CD4-positive, alpha-beta T cell treated with Interleukin-15 for 4 hours (primary cell): ENCODE measurements at places on chromosomes 2 and 18.

- DNase-seq = peak; percentile 44
These were observed 14.6 kb downstream of the ZEB2 start for GRCh38 chr2:144505245-144505831.

DNA sequence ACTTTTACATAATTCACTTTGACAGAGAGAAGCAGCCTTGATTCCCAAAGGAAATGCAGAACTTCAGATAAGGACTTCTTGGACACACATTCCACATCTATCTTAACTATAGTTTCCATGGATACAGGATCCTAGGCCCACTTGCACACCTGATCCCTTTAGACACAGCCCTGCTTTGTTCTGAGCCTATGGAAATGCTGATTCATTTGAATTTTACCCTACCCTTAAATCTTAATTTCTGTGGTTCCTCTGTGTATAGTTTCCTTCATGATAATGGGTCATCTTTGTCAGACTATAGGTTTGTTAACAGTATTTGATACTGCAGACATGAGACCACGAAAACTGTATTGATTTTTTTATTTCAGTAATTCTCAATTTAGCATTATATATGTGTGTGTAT lies 77.4 kb downstream of the ACTR3 start:
- DNase-seq = no peak

GRCh38 chr2:189536830-189537229 lies 43.8 kb downstream of the SLC40A1 start:
- DNase-seq = no peak

DNA sequence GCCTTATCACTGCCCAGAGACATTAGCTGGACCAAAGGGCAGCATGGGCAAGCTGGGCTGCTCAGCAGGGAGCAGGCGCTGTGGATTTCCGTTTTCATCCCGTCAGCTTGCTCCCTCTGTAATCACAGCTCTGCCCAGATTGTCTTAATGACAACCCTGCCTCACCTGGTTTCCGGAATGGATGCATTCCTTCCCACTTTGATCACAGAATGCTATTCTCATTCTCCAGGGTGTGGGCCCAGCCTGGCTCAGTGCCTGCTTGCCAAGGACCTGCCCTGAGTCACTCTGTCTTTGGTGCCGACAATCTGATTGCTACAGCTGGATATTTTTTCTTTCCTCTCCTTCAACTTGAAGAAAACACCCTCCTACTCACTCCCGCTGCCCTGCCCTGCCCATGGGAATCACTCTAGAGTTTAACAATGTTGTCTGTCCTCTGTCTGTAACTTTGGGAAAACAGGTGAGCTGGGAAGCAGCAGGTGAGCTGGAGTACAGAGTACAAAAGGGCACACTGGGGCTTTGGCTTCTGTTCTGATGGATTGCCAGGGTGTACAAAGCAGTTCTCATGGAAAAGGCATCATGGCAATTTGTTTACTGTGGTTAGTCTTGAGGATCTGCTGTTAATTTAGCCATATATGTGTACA lies 27.2 kb upstream of the FAM136A start:
- DNase-seq = no peak

GRCh38 chr2:151193576-151193975 lies 68.1 kb downstream of the RBM43 start:
- no peak for DNase-seq

DNA sequence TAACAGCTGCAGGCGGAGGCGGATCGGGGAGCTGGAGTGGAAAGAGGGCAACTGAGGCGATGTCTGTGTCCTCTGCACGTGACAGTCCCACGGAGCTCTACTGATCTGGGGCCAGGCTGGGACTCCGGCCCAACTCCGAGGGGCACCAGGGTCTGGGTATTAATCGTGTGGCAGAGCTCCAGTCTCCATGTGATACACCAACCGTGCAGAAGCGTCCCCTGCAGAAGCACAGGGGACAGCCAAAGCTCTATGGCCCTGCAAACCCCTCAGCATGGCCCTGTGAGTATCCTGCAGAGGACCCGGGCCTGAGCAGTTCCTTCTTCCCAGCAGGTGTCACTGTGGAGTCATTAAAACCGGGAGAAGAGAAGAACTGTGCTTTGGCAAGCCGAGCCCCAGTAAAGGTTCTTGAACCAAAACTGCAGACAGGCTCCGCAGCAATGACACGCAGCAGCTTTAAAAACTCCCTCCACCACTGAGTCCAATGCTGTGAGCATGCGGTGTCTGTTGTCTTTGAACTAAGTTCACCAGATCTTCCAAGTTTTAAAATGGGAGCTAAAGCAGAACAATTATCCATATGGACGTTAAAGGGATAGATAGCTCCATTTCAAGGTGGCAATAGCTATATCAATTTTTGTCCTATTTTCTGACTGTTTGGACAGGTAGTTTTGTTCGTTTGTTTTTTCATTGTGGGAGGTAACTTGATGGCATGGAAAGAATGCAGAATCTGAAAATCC lies 79.4 kb downstream of the TMEM182 start:
- DNase-seq = no peak

- DNase-seq = no peak
These were observed 204.6 kb downstream of the TNS1 start for GRCh38 chr2:217798191-217798590.

DNA sequence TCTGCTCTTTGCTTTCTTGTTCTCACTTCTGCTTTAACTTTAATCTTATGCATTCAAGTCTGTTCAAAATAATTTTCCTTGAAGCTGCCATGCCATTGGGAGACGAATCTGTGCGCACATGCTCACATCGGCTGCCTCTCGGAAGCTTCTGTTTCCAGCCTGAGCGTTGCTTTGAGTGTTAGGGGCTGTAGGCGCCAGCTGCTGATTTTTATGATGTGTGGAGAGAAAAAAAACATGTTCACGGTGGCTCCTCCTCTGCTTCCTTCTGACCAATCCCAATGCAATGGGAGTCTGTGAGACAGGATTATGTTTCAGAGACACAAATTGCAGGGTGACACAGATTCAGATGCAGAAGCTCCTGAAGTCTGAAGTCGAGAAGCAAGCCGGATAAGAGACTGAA lies at the start of gene MC4R:
Gene MC4R, minus strand, starts transcription at position 180 of the 400 bp plus-strand sequence. CDS start 426 bp downstream, outside the sequence.
- DNase-seq = no peak

DNA sequence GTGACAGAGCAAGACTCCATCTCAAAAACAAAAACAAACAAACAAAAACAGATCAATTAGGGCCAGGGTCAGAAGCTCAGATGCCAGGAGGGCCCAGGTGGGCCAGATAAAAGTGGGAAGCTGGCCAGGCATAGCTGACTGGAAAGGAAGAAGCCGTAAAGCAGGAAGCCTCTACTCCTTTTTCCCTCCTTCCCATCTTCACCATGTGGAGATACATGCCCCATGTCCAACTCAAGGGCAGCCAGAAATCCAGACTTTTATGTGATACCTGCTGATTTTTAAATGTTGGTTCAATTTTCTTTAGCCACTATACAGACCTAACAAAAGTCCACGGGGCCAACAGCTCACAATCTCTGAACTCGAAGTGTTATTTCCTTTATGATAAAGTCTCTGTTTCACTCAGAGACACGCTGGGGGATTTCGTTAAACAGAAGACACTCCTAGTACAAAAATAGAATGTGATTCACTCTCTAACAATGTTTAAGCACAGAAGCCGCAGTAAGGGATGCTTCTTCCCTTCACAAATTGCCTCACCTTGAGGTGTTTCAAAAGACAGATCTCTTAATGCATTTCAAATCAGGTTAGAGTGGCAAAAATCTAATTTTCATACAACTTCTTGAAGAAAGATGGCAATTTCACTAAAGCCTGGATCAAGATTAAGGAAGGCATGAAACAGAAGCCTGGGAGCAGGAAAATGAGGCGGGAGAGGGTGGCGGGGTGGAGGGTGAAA lies 14.0 kb downstream of the TMEM247 start:
- no peak for DNase-seq

- DNase-seq = no peak
These were observed 34.4 kb upstream of the NT5C1B start for GRCh38 chr2:18623782-18624181.
